ENCODE measurements at places on chromosomes 1 and 21.

DNA sequence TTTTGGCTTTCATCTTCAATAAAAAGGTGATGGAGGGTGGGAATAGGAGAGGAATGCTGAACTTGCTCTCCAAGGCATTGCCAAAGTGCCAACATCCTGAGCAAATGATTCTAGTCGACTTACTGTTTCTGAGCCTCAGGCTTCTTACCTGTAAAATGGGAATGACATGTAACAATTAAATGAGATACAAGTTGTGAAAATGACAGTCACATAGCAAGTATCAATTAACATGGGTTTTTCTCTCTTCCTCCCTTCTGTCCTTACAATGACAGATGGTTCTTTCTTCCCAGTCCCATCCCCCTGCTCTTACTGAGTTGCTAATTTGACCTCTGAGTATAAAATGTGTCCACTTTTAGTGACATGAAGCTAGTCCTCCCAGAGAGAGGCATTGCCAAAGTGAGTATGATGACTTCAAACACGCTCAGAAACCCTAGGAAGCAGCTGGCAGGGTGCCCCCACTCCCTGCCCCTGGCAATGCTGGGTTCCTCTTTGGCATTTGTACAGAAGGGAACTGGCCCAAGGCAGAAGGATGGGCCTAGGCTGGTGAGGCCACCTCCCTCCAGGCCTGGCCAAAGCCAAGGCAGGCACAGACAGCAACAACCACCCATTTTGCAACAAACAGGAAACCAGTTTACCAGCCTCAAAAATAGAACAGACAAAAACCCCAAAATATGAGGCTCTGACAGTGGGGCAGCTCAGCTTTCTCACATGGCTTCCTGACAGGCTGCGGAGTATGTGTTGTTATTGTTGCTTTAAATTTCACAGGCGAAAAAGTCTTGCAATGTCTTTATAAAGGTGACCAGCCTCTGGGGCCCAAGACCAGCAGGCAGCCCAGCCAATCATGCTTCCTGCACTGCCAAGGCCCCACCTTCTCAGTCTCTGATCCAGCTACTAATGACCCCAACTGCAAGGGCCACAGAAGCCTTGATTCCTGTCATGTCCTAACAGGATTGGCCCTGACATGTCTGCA, 115.9 kb downstream of the HIVEP3 start:
- DNase-seq, result no peak

DNA sequence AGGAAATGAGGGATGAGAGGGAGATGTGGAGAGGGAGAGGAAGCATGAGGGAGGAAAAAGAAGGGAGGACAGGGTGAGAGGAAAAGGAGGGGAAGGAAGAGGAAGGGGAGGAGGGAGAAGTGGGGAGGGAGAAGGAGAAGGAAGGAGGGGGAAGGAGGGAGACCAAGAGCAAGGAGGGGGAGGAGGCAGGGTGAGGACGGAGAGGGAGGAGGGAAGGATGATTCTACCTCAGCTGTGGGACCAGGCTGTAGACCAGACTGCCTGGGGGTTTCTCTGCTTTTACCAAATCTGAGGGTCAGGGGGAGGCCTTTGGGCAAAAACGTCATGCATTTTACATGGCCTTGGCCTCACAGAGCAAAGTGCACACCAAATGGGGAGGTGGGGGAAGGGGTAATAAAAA, 94.5 kb downstream of the KCND3 start:
- no peak for DNase-seq

GRCh38 chr1:1004780-1005697, 5.1 kb upstream of the HES4 start:
- DNase-seq, result no peak

DNA sequence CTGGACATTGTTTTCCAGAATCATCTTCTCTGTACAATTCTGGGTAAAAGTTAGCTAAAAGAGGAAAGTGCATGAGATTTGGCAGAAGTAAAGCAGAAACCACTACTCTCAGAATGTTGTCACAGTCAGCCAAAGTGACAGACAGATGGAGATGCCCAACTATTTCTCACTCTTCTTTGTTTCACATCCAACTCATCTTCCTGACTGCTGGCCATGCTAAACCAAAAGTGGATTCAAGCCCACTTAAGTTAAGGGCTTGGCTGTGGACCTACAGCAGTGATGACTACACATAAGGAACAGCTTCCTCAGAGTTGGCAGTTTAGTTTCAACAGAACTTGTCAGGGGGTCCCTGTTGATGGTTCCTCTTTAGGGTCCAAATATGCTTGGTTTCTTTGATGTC, 730.2 kb downstream of the LRRIQ3 start:
- DNase-seq, result no peak

DNA sequence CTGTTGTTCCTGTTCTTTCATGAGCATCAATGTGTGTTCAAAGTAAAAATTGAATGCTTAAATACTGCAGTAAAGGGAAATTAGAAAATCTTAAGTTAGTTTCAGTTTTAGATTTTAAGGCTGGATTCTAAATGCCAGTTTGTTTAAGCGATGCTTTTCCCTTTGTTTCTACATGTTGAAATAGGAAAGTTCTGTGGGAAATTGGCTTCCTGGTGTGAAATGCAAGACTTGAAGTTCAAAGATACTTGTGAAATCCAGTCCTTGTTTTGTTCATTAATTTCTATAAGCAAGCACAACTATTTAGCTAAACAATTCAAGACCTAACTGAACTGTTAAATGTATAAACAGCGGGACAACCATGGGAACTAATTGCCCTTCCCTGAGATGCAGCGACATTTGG, 149.1 kb downstream of the LYPLAL1 start:
- DNase-seq, result no peak

- DNase-seq, result no peak
These were observed 591.2 kb upstream of the PTBP2 start for GRCh38 chr1:96130432-96130831.

DNA sequence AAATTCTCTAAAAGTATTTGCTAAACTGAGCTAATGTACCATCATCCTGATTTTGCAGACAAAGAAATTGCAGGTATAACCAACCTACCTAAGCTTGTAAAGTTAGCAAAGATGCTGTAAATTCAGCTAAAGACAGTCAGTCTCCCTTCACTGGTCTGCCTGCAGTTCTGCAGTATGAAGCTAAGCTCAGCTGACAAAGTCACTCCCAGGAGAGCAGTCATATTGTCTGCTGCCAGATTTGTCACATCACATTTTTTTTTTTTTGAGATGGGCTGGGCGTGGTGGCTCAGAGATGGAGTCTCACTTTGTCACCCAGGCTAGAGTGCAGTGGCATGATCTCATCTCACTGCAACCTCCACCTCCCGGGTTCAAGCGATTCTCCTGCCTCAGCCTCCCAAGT, 8.9 kb upstream of the CMPK1 start:
- DNase-seq, result no peak

GRCh38 chr21:17679002-17679600, 66.4 kb upstream of the BTG3 start:
- no peak for DNase-seq

- DNase-seq, result no peak
These were observed 272.4 kb downstream of the DUSP10 start for GRCh38 chr1:221469476-221469875.

- no peak for DNase-seq
These were observed 193.8 kb downstream of the DYRK1A start for GRCh38 chr21:37560385-37560784.

DNA sequence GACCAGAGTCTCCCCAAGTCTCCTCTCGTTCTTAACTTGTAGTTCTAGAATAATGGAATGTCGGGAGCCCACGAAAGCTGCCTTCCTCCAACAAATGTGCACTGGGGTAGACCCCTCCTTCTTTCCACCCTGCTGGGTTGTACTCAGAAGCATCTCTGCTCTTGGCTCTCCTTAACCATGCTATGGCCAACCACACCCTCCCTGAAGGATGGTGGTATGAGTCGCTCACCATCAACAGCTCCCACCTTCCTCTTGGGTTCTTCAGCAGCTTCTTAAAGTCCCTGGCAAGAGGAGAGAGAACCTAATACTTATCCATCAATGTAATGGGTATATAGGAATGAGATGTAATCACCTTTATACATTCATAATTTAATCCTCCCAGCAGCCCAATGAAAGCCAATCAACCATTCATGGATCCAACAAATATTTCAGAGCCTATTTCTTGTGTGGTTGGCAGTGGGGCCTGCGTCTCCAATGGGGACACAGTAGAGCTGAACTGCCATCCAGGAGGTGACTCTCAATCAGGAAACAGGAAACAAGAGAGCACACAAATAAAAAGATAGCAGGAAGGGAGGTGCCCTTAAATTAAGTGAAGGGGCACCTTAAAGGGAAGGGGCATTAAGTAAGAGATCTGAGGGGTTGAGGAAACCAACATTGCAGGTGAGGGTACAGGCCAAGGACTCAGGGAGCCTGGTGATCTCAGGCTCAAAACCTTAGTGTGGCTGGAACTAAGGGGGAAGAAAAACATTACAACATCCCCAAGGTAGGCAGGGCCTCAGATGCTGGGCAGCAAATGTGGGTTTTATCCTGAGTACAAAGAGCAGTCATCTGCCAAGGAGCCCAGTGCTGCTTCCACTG, 64.4 kb upstream of the ETS2 start:
- no peak for DNase-seq

DNA sequence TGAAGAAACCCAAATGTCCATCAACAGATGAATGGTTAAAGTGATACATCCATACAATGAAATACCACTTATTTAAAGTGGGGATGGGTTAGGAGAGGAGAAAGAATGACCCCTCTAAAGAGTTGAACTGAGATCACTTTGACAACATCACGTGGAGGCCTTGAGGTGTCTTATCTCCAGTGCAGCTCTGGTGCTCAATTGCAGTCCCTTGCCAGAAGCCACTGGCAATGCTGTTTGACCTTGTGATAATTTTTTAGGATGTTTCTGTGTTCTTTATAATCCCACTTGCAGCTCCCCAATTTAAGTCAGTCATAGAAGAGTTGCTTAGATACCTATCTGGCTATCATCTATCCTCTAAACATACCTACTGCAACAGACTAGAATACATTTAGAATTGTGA, 167.6 kb downstream of the ZNF648 start:
- DNase-seq, result no peak

DNA sequence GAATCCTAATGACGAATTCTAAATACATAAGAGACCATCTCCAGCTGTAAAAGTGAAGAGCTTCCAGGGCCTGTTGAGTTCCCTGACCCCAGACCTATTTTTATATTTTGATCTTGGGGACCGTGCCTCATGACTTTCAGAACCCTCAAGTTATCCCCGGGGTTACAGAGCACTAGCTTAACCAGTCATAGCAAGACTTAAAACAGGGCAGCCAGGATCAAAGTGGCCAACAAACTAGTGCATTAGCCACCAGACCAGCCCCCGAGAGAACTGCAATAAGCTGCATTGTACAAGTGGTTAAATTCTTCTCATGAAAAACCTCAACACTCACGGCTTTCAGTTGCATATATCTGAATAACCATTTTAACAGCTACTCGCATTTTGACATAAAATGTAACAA, 183.0 kb downstream of the BARHL2 start:
- no peak for DNase-seq

GRCh38 chr1:27606708-27607238, 2.8 kb upstream of the AHDC1 start:
- no peak for DNase-seq

- DNase-seq, result no peak
These were observed 1.3 kb downstream of the KAZN start for GRCh38 chr1:14599800-14600199.

DNA sequence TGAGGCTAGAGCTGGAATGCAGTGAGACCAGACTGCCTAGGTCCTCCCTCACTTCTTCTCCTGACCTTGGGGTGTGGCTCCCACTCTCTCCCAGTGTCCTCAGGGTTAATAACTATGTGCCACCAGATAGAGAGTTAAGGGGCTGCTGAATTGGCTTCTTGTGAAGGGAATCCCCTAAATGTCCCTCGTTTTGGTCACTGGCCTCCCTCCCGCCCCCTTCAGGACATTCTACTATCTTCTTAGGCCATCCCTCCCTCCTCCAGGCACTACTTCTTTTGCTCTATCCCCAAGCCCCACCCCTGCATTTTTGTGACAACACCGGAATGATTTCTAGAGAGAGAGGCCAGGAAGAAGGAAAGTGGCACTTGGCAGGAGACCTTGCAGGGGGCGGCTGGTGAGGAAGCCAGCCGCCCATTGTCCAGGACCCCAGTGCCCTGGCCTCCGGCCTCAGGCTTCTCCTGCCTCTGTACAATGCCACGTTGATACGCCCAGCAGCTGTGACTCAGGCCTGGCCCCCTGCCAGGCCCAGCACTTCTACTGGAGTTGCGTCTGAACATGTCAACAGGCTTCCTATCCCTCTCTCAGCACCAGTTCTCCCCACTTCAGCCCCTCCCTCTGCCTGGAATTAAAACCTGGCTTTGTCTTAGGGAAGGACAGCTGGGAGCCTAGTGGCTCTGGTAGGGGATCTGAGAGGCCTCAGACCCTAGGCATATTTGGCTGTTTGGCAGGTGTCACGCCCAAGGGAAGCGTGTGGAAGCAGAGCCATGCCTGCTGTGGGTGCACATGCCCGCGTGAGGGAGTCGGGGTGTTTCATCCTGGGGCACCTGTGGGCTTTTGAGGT, 9.1 kb downstream of the LMNA start:
- DNase-seq, result no peak

DNA sequence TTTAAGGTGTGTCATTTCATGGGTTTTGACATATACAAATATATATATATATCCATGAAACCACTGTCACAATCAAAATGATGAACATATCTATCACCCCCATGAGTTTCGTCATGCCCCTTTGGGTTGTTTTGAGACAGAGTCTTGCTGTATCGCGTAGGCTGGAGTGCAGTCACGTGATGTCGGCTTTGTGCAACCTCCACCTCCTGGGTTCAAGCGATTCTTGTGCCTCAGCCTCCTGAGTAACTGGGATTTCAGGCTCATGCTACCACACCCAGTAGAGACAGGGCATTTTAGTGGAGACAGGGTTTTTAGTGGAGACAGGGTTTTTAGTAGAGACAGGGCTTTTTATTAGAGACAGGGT, 8.0 kb downstream of the HJV start:
- DNase-seq, result no peak

- no peak for DNase-seq
These were observed 2.3 kb upstream of the VWA1 start for GRCh38 chr1:1432951-1433803.

DNA sequence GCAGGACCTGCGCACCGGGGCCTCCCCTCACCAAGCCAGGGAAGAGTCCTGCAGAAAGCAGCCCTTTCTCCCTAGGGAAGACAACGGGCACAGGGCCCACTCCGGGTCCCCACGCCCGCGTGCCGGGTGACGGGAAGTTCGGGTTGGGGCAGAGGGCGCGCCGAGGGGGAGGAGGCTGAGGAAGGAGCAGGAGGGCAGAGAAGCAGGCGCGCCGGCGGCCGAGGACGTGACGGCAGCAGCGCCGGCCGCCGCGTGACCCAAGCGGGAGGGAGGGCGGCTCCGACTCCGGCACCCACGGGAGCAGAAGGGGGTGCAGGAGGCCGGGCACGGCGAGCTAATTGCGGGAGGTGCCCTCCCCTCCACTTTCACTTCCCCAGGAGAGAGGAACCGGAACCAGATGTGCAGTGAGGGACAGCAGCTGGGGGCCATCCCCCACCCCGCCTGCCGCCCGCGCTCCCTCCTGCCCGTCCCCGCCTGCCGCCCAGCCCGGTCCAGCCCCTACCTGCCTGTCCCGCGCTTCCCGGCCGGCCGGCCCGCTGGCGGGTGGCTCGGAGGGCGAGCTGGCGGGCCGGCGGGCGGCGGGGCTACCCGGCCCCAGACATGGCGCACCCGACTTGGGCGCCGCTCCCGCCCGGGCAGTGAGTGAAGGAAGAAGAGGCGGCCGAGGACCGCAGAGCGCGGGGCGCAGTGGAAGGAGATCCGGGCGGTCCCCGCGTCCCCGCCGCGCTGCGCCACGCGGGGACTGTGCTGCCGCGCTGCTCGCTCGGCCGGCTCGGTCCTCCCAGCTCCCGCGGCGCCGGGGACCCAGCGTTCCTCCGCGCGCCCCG, 510 bp downstream of the DENND4B start:
- DNase-seq, result peak; percentile 46

Data from stimulated activated CD8-positive, alpha-beta memory T cell treated with anti-CD3 and anti-CD28 coated beads, Interleukin-4, amount 100 ng/mL, for 1 hour (primary cell).